Stimulated activated CD8-positive, alpha-beta memory T cell treated with anti-CD3 and anti-CD28 coated beads, Interleukin-4, amount 100 ng/mL, for 4 hours (primary cell): ENCODE measurements at places on chromosomes 13 and 19.

DNA sequence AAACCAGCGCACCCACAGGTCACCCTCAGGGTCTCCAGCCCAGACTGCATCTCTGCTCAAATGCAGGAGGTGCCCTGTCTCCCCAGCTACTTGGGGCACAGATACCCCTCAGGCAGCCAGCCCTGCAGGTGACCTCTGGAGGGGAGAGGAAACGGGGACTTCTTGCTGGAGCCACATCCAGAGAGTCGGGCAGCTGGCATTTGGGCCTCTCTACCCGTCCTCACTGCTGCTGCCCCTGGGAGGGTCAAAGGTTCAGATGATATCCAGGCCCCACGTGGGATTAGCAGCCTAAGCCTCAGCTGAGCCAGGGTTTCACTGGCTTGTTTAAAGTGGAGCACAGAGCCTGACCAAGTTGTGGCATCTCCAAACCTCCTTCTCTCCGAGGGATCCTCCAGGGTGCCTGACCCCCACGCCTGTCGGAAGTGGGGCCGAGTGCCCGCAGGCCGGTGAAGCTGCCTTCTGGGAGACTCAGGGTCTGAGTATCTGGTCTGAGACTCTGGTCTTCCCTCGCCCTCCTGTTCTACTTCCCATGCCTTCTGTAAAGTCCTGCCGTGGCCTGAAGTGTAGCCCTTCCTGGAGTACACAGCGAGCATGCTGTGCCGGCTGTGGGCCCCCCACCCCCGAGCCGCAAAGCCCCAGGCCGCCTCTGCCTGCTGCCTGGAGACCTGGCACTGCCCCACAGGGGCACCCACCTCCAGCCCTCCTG, 2.1 kb downstream of the RASA3 start:
- no peak for DNase-seq

GRCh38 chr19:55626350-55626749, 2.0 kb upstream of the ZNF784 start:
- no peak for DNase-seq

- no peak for DNase-seq
Observed at GRCh38 chr19:46995492-46995891, 24.1 kb upstream of the NPAS1 start.

- no peak for DNase-seq
Observed at GRCh38 chr13:113345486-113345885, 18.4 kb downstream of the GRTP1 start.

GRCh38 chr19:4717191-4717965, 6.3 kb downstream of the DPP9 start:
- no peak for DNase-seq

DNA sequence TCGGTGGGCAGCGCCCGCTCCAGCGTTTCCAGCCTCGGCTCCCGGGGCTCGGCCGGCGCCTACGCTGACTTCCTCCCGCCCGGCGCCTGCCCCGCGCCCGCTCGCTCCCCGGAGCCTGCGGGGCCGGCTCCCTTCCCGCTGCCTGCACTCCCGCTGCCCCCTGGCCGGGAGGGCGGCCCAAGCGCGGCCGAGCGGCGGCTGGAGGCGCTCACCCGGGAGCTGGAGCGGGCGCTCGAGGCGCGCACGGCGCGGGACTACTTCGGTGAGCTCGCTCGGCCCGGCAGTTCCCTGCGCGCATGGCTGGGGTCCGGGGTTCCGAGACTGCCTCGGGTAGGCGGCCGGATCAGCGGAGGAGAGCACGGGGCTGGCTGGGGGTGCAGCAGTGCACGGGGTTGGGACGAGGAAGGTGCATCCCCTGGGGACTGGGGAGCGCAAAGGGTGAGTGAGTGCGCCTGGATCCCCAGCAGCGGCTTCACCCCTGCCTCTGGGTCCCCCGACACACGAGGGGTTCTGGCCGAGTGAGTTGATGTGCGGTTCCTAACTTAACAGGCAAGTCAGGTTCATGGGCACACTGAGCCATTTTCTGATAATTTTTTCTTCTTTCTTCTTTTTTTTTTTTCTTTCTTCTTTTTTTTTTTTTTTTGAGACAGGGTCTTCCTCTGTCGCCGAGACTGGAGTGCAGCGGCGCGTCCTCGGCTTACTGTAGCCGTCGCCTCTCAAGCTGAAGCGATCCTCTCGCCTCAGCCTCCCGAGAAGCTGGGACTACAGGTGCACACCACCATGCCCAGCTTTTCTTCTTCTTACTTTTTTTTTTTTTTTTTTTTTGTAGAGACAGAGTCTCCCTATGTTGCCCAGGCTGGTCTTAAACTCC, 1.1 kb downstream of the WTIP start:
- DNase-seq = no peak

DNA sequence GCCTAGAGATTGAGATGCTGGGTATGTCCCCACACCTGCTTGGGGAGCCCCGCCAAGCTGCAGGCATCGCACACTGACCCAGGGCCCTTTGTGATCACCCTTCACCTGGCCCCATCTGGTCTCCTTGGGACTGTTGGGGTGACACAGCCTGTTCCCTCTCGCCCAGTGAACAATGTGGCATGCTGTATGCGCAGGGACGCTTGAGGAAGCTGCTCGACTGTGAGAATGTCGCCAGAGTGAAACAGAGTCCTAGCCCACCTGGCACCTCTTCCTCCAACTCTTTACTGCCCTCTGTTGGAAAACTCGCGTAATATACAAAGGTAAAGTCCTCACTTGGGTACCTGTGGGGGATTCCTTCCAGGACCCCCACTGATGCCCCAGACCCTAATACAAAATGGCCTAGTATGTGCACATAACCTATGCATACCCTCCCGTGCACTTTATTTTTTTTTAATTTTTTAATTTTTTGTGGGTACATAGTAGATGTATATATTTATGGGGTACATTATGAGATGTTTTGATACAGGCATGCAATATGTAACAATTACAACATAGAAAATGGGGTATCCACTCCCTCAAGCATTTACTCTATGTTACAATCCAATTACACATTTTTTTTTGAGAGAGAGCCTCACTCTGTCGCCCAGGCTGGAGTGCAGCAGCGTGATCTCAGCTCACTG, 9.0 kb downstream of the BLOC1S3 start:
- no peak for DNase-seq

DNA sequence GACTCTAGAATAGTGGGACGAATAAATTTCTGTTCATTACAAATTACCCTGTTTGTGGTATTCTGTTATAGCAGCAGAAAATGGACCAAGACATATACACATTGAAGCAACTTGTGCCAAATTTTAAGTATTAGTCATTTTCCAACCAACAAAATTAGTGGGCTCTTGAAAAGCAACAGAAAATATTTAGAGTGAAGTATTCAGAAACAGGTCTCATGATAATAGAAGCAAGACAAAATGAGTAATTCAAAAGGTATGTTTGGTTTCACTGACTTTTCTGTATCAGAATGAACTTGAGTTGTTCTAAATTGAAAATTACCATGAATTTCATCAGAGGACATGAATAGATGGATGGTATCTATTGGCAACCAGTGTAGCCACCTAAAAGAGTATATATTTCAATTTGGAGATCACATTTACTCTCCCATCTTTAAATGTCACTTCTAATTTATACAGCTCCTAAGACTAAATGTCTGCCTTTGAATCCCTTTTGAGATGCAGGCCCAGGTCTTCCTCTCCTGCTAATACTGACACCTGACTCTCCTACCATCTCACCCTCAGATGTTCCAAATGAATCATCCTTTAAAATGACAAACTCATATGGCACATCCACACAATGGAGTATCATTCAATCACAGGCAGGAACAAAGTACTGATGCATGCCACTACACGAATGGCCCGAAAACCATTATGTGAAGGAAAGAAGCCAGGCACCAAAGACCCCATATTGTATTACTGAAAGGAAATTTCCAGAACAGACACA, 40.7 kb upstream of the DOCK9 start:
- no peak for DNase-seq

DNA sequence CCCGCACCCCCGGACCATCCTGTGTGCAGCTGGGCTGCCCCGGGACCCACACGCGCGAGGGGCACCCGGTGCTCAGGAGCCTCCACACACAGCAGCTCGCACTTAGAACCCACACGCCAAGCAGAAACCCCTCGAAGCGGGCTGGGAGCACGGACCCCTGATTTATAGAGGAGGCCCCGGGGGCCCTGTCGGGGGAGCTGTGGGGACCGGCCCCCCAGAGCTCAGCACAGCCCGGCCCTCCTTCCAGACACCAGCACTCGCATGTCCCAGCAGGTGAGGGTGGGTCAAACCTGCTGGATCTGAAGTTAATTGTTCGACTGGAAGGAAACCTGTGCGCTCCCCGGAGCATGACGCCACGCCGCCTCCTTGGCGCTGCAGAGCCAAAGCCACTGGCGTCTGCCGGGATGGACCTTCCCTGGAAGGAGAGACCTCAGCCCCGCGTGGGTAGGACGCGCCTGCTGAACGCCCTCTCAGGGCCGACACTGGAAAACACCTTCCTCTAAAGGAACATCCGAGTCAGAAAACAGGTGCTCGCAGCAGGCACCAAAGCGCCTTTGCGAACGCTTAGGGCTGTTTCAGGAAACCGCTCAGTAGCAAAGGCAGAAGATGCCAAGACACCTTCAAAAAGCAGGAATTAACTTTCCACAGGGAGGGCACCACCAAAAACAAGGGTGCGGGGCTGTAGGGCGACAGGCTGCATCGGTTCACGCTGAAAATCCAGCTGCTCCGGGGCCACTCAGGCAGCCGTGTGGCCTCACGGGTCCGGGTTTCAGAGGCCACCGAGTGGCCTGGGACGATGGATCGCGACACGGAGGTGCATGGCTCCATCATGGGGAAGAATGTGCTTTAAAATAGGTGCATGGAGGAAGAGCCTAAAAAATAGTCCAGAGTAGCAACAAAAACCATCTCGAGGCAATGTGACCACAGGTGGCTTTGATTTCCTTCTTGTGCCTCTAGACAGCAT, 37.8 kb upstream of the GRTP1 start:
- no peak for DNase-seq

- DNase-seq = no peak
Observed at GRCh38 chr13:30900952-30901749, 4.9 kb upstream of the MEDAG start.

DNA sequence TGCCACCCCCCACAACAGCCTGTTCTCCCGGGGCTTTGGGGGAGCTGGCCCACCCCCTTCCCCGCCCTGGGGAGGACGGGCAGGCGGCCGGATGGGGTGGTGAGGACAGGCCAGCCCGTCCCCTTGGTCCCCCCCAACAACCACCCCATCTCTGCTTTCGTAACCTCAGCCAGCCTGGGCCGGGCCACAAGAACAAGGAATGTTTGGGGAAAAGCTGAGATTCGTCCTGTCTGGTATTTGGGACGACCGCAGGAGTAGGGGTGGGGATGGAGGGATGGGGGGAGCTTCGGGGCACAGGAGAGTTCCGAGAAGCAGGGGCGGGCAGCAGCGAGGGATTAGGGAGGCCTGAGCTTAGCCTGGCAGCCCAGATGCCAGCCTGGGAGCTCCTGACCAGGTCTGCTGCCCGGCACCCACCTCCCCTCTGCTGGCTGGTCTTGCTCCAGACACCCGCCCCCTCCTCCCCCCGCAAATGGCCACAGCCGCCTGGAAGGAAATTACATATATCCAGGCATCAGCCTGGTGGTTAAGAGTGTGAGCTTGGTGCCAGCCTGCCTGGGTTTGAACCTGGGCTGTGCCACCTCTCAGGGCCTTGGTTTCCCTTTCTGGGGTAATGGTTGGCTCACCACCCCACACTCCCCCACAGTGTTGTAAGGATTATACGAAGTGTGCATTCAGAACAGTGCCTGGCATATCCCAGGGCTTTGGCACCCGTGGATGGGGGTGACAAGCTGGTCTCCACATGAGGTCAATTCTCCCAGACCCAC, at the start of gene PODNL1:
Gene PODNL1 (minus strand): TSS at position 117 of the 764 bp plus-strand sequence. CDS start 236 bp downstream, outside the sequence.
- DNase-seq = no peak

DNA sequence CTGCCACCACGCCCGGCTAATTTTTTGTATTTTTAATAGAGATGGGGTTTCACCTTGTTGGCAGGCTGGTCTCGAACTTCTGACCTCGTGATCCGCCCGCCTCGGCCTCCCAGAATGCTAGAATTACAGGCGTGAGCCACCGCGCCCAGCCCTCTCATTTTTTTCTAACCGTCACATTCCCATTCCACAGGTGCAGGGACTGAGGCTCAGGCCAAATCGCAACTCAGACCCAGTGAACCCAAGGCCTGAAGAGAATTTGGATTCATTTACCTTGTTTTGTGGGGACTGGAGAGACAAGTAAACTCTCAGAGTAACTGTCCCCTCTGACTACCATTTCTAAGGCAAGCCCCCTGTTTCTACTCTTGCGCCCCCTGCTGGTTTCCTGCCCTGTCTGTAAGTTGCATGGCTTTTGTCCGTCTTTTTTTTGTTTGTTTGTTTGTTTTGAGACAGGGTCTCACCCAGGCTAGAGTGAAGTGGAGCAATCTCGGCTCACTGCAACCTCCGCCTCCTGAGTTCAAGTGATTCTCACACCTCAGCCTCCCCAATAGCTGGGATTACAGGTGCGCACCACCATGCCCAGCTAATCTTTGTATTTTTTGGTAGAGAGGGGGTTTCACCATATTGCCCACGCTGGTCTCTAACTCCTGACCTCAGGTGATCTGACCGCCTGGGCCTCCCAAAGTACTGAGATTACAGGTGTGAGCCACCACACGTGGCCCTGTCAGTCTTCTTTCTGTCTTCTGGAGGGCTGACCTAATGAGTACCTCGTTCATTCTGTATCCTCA, 2.3 kb upstream of the STRN4 start:
- DNase-seq = peak; percentile 41

GRCh38 chr13:33817513-33817900, 442 bp upstream of the RFC3 start:
- DNase-seq = no peak

- no peak for DNase-seq
Observed at GRCh38 chr13:105050686-105051085, 1484.8 kb downstream of the EFNB2 start.

DNA sequence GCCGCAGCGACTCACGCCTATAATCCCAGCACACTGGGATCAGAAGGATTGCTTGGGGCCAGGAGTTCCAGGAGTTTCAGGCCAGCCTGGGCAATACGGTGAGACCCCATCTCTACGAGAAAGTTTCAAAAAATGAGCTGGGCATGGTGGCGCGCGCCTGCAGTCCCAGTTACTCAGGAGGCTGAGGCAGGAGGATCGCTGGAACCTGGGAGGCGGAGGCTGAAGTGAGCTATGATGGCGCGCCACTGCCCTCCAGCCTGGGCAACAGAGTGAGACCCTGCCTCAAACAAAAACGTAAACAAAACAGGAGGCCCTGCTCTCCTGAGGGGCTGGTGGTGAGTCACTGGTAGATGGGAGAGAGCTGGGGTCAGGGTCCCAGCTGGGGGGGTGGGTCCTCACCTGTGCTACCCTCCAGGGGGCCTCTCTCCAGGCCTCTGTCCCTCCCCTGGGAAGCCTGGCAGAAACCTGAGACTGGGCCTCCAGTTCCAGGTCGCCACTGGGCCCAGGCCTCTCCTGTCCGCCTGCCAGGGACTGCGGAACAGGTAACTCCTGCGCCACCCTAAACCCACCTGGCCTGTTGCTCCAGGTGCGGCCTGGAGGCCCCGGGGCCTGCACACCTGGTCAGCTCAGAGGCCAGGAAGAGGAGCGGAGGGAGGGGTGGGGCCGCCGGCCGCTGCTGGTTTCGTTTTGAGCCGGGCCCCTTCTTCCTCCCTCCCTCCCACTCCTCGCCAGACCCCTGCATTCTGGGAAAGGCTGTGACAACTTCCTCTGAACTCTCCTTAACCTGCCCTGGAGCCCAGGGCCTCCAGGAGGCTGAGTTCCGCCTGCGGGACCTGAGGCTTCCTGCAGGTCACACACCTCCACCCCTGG, 17.2 kb upstream of the ZBTB7A start:
- no peak for DNase-seq
